Activated T-helper 9 cell treated with anti-CD3 and anti-CD28 coated beads, Interleukin-2, amount 50 U/mL, for 16 hours (primary cell): ENCODE measurements at places on chromosomes 3 and 15.

GRCh38 chr3:99484871-99485270 is 153.5 kb upstream of the COL8A1 start:
- no peak for DNase-seq

- no peak for DNase-seq
Observed at GRCh38 chr3:131883711-131884407, 151.0 kb downstream of the CPNE4 start.

DNA sequence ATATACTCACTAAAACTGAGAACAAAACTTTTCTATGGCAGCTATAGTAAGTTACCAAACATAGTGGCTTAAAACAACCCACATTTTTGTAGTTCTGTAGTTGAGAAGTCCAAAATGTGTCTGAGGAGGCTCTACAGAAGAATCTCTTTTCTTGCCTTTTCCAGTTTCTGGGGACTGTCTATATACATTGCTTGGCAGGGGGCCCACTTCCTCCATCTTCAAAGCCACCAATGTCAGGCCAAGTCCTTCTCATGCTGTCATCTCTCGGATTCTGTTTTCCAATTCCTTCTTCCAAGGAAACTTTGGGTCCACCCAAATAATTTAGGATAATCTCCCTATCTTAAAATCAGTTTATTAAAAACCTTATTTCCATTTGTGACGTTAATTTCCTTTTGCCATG is 92.7 kb downstream of the DLG1 start:
- DNase-seq, result no peak

GRCh38 chr3:155154255-155154654 is 74.1 kb downstream of the MME start:
- DNase-seq, result no peak

DNA sequence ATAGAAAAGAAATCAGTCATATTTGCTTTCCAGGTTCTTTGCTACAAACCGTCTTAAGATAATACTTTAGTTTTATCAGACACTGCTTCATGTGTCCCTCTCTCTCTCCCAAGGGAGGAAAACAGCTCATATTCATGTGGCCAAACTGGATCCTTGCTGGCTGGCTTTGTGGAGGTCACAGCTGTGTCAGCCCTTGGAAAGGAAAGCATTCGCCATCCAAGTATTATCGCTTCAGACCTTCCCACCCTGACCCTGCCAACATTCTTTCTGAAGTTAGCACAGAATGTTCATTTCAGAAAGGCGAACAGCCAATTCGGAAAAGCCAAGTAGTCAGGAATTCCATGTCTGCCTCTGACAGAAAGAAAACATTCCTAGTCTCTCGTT is 213.6 kb downstream of the FEZF2 start:
- DNase-seq, result no peak

- no peak for DNase-seq
Observed at GRCh38 chr3:156680243-156680914, 6.0 kb downstream of the TIPARP start.

- DNase-seq, result no peak
Observed at GRCh38 chr15:78681281-78682003, 40.4 kb upstream of the CHRNB4 start.

- DNase-seq, result no peak
Observed at GRCh38 chr15:34647569-34648293, 64.3 kb upstream of the GOLGA8B start.
